ENCODE measurements at places on chromosomes 3 and 15.

DNA sequence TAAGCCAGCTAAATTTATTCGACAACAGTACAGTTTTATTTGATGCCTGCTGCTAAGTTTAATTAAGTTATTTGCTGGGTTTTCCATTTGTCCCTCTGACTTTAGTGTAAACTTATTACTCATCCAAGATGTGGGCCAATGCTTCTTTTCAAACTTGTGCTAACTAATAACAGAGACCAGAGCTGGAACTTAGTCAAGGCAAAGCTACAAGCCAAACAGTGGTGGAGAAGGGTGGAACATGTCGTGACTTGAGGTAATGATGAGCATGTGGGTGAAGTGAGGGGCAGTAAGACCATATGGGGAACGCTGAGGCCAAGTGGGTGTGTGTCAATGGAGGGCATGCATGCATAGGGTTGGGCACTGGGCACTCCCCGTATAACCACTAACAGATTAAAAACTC lies 63.9 kb downstream of the NMD3 start:
- DNase-seq, result no peak

GRCh38 chr3:63746211-63746610 lies 72.9 kb upstream of the C3orf49 start:
- no peak for DNase-seq

GRCh38 chr3:148006508-148006907 lies 597.3 kb downstream of the ZIC1 start:
- no peak for DNase-seq

- no peak for DNase-seq
These were observed 58.1 kb upstream of the TMEM108 start for GRCh38 chr3:132980102-132980501.

- no peak for DNase-seq
These were observed 126.4 kb downstream of the CHDH start for GRCh38 chr3:53719796-53720195.
